ENCODE measurements at places on chromosomes 3 and 15.

DNA sequence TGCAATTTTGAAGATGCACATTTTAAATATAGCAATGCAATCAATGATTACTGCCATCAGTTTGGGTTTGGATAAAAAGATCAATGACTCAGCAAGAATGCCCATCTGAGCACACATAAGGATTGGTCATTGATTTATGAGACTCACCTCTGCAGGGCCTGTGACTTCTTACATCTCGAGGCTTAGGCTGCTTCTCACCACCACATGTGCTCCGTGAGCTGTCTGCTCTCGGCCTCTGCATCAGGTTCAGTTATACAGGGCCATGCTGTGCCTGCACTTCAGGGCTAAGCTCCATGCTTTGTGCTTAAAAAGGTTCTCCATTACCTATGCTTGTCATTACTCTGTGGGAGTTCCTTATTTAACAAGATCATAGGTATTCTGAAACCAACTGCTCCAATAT, 887.5 kb downstream of the DIPK2A start:
- no peak for DNase-seq

- DNase-seq, result no peak
Observed at GRCh38 chr3:48560648-48561018, 2.9 kb downstream of the UCN2 start.

GRCh38 chr3:187888701-187889100, 143.4 kb upstream of the BCL6 start:
- DNase-seq, result no peak

DNA sequence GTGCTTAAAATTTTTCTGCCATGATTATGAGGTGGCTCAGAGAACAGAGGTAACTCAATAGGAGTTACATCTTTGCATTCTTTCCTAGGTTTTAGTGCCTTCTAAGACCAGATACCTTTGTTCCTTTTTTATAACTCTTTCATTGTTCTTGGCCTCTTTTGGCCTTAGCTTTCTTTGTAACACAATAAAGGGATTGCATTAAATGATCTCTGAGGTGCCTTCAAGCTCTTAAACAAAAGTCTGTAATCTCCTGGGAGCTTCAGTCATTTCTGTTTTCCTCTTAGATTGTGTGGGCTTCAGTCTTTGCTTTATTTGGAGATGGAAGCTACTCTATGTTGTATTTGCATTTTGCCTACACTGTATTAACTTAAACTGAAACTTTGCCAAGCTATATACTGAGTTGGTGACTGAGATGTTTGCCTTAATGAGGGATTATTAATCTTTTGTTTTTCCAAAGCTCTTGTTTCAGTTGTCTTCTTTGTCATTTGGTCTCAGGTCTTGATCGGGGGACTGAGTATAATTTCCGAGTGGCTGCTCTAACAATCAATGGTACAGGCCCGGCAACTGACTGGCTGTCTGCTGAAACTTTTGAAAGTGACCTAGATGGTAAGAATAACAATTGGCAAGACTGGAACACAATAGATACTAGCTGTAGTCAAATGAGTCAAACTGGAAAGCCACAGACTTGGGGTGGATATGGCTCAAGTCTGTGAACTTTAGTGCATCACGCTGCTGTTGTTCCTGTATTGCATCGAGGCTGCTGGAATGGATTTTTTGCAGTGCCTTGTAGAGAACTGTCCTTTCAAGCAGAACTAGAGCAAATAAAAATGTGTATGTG, 110.3 kb downstream of the HCN4 start:
- DNase-seq, result no peak

- DNase-seq, result no peak
Observed at GRCh38 chr15:32694222-32694983, 23.4 kb upstream of the GREM1 start.

DNA sequence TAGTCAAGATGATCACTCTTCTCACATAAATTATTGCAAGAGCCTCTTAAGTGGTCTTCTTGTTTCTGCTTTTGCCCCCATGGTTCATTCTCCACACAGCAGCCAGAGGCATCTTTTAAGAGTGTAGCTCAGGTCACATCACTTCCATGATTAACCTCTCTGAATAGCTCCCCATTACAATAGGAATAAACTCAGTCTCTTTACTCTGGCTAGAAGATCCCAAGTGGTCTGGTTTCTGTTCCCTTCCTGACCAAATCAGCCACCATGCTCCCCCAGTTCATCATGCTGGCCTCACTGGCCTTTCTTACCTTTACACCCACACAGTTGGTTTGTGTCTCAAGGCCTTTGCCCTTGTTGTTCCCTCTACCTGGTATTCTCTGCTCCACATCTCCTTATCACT, 8.2 kb downstream of the HHATL start:
- no peak for DNase-seq

DNA sequence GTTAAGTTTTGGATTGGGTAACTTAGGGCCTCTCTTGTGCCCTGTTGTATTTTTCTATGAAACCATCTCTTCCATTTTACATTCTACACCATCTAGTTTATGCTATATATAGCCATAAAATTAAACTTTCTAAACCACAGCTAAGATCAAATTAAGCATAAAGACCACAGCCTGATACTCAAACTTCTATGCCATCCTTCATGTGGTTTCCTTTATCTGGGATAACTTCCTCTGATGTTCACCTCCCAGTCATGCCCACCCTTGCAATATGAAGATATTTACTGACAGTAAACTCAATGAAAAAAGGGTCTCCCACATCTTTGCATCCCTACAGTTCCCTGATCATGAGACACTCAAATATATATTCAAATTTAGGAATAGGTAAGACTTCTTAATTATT, 4.2 kb downstream of the SELENOK start:
- no peak for DNase-seq

DNA sequence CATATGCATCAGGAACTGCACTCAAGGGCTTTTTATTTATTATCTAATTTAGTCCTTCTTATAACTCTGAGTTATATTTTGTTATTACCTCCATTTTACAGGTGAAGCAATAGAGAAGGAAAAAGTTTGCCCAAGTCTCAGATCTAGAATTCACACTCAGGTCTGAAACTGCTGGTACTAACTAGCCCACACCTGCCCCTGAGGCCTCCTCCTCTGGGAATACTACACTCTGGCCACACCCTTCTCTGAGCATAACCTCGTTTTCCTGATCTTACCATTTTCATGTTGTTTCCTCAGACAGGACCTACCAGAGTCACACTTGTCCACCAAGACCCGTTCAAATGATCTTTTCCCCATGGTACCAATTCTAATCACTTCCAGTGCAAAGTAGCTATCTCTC, 94.1 kb upstream of the CHRM5 start:
- no peak for DNase-seq

- DNase-seq, result no peak
Observed at GRCh38 chr15:95563634-95564033, 766.9 kb upstream of the NR2F2 start.

DNA sequence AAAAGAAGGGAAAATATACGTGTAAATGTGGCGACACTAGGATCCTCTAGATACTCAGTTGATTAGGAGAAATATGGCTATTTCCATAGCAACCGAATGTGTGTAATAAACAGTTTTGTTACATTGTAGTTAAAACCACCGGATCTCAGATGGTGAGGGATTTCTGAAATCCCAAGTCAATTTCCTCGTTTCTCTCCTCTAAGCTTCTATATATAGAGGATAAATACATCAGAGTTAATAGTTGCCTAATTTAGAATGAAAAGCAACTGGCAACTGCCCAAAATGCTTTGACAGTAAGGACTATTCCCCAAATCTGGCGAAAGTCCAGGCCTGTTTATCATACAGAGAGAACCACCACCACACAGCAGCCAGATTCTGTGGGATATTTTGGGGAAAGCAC, 112.6 kb downstream of the GABRB3 start:
- DNase-seq, result no peak

GRCh38 chr15:74955017-74955416, 1.6 kb downstream of the RPP25 start:
- DNase-seq, result no peak

GRCh38 chr3:172261054-172261453, 187.2 kb downstream of the GHSR start:
- no peak for DNase-seq

DNA sequence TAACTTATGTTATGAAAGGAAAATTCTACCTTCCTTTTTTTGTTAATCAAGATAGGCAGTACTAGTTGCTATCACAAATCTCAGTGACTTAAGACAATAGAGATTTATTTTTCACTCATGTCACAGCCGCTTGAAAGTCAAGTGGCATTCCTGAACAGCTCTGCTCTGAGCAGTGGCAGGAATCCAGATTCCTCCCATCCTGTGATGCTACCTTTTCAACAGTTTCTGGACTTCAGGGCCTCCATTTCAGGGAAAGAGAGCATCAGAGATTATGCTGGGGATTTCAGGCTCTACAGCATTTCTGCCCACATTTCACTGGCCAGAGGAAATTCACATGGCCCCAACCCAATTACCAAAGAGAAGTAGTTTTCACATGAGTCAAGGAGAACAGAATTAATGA, 83.4 kb downstream of the IL1RAP start:
- no peak for DNase-seq

- no peak for DNase-seq
Observed at GRCh38 chr3:54709785-54710184, 218.1 kb downstream of the LRTM1 start.

GRCh38 chr15:57183614-57184344, 192.5 kb upstream of the CGNL1 start:
- no peak for DNase-seq

GRCh38 chr3:73225146-73225855, 163.8 kb downstream of the EBLN2 start:
- no peak for DNase-seq

- no peak for DNase-seq
Observed at GRCh38 chr15:55118344-55118870, 78.3 kb downstream of the RSL24D1 start.

GRCh38 chr15:29034151-29034550, 148.4 kb downstream of the APBA2 start:
- DNase-seq, result no peak

DNA sequence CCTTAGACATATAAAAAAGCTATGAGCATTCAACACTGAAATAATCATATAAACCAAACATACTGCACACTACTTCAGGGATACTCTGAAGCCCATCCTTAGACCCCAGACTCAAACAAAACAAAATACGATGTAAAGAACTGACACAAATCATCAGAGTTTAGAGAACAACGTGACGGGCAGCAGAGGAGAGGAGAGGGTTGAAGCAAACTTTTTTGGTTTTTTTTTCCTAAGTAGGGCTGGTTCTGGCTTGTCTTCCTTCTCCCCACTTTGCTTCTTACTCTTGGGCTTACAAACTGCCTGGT, 34.7 kb downstream of the GAP43 start:
- no peak for DNase-seq

DNA sequence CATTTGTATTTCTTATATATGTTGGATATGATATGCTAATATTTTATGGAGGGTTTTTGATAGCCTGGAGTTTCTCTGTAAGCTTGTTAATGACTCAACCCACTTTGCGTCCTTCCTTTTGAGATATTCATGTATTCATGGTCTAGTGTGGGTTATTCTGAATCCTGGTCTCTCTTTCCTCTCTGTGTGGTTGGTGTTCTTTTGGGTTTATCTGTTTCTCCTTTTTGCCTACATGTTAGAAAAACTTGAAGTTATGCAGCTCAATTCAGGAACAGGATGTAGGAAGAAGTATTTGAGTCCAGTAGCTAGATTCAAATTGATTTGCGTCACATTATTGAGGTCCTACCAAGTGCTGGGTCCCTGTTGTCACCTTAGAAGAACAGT, 28.1 kb downstream of the CMTM7 start:
- no peak for DNase-seq

- no peak for DNase-seq
Observed at GRCh38 chr3:139481116-139481515, 4.8 kb upstream of the RBP2 start.

- DNase-seq, result no peak
Observed at GRCh38 chr3:143924522-143925285, 46.9 kb upstream of the DIPK2A start.

DNA sequence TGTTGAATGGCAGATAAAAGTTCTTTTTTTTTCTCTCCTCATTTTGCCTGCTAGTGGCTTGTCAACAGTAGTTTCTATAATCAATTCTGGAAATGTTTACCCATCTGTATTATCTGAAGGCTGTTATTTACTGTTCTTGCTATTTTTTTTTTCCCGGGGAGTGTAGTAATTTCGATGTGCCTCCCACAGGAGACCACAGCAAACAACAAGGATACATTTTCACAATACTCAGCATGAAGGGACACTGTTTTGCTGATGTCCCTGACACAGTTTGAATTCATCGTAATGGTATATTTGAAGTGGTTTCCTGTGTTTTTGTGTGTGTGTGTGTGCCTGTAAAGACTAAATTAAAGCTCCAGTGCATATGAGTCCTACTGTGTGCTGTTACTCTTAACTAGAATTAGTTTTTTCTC, 92.1 kb upstream of the ICE2 start:
- DNase-seq, result no peak

- no peak for DNase-seq
Observed at GRCh38 chr3:69690-70089, 126.9 kb upstream of the CHL1 start.

DNA sequence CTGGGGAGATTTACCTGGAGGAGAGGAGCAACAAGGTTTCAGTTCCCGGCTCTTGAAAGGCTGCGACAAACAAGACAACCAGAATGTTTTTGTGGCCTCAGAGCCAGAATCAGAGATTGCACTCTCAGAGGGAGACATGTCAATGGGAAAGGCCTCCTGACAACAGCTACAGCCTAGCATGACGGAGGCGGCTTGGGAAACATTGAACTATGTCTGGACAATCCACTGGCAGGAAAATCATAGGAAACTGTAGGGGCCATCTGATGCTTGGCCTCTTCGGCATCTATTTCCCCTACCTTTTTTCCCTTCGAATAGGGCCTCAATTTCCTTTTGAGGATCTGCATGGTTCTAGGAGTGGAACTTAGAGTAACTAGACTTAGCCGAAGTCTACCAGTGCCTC, 13.2 kb upstream of the PTPN23 start:
- no peak for DNase-seq

GRCh38 chr3:177715980-177716379, 518.7 kb upstream of the TBL1XR1 start:
- DNase-seq, result no peak

DNA sequence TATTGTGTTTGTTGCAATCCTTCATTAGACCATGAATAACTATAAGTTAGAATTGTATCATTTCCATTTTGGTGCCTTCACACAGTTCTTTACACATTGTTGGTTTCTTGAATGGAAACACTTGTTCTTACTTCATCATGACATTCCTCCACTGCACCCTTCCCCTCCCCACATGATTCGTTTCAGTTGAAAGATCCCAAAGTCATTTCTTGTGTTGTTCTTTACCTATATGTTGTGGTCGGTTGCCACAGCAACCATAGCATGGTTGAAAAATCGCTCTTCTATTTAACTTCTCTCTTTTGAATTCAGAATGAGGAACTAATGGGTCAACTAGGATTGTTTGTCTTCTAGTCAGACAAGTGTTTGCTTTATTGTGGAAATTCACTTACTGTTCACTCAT, 103.3 kb downstream of the IL1RAP start:
- DNase-seq, result peak; percentile 6

GRCh38 chr15:63194880-63195568, 5.6 kb downstream of the RAB8B start:
- DNase-seq, result no peak

- no peak for DNase-seq
Observed at GRCh38 chr3:188798556-188799145, 373.1 kb upstream of the TPRG1 start.

Measured in COLO829 (cell line).